ENCODE measurements at places on chromosomes 6 and 20.

GRCh38 chr6:70196531-70196930 is 106.4 kb downstream of the COL9A1 start:
- no peak for DNase-seq

DNA sequence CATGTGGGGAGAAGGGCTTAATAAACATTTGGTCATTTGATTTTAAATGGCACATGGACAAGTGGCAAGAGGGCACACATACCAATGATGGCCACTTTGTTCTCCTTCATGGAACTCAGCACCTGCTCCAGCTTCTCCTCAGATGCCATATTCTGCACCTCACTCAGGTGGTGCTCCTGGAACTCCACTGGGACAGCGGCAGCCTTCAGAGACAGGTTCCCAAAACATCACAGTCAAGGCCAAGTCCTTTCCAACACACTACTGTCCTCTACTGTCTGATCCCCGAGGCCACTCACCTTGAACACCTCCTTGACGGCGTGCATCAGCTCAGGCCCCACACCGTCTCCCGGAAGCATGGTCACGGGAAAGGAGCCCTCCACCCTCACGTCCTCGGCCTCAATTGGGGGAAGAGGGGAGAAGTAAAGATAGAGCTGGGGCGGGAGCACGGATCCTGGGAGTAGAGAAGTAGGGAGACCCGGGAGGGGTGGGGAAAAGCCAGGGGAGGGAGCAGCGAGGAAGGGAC is 591 bp downstream of the IDH3B start:
- no peak for DNase-seq

DNA sequence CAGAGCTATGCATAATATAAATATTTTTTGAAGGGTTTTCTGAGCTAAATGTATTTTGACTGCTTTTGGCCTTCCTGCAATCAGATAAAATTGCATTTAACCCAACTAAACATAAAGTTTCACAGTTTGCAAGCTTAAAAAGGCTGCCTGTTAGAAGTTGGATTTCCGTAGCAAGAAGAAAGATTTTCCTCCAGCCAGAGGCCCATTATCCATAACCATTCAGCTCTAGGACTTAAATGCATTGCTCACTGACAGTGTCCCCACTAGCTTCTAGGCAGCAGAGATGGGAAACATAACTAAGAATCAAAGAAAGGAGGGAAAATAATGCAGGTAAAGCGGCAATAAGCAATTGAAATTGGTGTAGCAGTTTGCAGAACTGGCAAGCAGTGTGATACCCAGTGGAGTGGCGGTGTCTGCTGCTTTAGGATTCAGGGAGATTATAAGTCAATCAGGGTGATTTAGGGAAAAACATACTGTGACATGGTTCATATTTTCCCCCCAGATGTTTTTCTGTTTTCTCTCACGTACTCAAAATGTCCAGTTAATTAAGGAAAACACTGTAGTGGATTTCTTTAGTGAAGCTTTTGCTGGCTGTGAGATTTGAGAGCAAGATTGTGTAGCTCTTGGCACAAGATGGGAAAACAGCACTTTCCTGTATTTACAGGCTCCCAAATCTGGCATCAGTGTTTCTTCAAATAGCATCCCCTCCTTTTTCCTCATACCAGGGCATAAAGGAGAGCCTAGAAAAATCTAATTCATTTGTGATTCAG is 69.1 kb downstream of the CTNNBL1 start:
- no peak for DNase-seq

- no peak for DNase-seq
These were observed 67.4 kb downstream of the TOX2 start for GRCh38 chr20:43982016-43982415.

DNA sequence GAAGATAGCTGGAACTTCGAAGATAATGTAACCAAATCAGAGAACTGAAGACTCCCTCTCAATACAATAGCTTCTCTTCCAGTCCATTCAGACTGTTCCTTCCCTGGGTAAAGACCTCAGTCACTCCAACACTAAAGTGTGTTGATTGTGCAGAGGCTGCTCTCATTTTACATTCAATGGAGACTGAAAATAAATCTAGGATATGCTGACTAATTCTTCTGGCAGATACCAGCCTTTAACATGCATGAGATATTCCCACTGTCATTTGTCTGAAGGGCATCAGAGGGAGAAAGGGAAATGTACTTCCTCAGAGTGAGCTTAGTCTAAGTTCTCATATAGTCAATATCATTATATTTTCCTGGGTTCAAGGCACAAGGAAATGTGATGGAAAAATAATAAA is 166.4 kb upstream of the IRAK1BP1 start:
- DNase-seq: no peak

GRCh38 chr20:32819992-32820697 is 391 bp downstream of the MAPRE1 start:
- DNase-seq: no peak

DNA sequence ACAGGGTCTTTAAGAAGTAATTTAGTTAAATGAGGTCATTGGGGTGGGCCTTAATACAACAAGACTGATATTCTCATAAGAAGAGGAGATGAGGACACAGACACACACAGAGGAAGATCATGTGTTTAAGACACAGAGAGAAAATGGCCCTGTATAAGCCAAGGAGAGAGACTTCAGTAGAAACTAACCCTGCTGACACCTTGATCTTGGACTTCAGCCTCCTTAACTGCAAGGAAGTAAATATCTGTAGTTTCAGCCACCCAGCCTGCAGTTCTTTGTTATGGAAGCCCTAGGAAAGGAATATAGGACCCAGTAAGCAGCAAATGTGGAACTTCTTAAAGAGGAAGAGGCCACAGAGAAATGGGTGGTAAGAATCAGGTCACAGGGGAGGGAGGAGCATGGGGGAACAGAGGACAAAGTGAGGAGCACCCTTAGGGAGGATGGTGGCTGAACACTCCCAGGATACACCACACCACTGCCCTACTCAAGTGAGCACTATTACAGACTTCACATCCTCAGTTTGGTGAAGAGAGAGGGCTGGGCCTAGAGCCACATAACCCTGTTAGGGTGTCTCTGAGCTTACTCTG is 762 bp downstream of the SIRPB1 start:
- DNase-seq: no peak

- no peak for DNase-seq
These were observed 49.7 kb upstream of the STK35 start for GRCh38 chr20:2051946-2052345.

GRCh38 chr20:55160037-55160436 is 684.6 kb downstream of the DOK5 start:
- no peak for DNase-seq

DNA sequence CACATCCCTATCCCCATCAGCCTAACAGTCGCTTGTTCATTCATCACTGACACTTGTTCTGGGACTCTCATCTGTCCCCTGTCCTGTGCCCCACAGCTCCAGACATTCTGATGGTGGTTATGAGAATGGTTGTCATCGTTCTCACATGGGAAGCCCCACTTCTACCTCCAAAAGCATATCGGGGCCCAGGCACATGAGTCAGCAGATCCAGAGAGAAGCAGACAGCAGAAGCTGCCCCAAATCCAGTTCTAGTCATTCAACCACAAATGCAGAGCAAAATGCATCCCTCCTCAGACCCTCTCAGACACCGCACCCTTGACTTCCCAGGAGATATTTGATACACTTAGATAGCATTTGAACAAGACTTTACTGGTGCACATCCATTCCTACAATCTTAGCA is 106.0 kb downstream of the FOXF2 start:
- no peak for DNase-seq

GRCh38 chr6:133315811-133316210 is 74.7 kb downstream of the EYA4 start:
- no peak for DNase-seq

DNA sequence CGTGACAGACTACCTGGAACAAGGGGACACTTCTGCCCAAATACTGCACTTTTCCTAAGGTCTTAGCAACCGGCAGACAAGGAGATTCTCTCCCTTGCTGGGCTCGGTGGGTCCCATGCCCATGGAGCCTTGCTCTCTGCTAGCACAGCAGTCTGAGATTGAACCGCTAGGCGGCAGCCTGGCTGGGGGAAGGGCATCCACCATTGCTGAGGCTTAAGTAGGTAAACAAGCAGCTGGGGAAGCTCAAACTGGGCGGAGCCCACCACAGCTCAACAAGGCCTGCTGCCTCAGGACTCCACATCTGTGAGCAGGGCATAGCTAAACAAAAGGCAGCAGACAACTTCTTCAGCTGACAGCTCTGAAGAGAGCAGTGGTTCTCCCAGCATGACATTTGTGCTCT is 87.8 kb upstream of the ASCC3 start:
- DNase-seq: no peak

- no peak for DNase-seq
These were observed 223.4 kb downstream of the PREX1 start for GRCh38 chr20:48604426-48604825.

DNA sequence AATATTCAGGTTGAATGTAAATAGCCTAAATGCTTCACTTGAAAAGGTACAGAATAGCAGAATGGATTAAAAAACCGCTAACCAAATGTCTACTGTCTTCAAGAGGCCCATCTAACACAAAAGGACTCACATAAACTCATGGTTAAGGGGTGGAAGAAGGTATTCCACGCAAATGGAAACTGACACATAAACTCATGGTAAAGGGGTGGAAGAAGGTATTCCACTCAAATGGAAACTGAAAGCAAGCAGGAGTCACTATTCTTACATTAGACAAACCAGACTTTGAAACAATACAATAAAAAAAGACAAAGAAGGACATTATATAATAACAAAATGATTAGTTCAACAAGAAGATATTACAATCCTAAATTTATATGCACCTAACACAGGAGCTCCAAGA is 38.3 kb upstream of the PKIB start:
- DNase-seq: no peak

GRCh38 chr6:147194652-147195411 is 9.4 kb upstream of the STXBP5 start:
- no peak for DNase-seq

DNA sequence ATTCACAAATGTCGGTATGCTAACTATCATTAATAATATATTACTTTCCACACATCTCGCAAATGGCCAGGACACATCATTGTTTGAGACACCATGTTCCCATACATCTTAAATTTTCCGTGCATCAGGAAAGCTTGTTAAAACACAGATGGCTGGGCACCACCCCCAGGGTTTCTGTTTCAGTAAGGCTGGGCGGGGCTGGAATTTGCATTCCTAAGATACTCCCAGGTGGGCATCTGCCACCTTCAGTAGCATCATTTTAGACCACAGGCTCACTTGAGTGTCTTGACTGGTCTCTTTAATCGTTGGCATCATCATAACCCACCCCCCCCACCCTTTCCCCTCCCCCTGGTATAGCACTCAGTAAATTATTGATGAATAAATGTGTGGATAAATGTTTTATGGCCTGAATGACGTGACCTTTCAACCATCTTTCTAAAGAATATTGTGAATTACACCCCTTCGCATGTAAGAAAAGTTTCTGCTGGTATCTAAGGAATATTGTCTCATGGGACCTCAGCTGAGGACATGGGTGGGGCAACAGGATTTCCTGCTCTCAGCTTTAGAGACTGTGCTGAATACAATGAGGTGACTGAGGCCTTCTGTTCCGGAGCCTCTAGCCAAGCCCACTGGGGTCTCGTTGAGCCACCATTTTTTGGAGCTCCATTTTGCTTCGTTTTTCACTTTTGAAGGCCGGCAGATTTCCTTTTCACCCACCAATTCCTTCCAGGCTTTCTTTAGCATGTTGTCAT is 124.1 kb upstream of the NEDD9 start:
- DNase-seq: no peak

DNA sequence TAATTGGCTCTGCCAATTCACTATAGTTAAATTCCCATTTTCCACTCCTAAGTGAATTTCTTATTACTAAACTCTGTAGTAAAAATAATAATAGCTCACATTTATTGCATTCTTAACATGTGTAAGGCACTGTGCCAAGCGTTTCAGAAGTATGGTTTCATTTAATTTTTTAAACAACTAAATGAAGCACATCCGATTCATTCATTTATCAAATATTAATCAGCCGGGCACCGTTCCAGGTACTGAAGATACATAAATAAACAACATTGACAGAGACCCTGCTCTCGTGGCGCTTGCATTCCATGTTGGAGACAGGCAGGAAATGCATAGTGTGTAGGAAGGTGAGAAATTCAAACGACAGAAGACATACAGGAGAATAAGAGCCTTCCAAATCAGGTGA is 423.2 kb upstream of the JARID2 start:
- DNase-seq: no peak

DNA sequence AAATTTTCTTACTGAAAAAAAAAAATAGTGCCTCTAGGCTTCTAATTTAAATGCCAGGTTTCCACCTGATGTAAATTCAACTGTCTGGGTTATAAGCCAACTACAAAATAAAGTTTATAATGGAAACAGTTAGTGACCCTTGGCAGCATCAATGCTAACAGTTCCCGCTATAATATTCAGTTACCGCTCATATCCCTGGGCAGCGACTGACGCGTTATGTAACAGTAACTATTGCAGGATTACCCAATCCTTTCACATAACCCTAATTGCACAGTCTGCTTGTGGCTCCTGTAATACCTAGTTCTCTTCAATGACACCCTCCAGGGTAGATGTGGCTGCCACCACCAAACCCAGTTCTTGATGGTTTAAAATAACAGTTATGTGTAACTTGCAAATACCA is 208.6 kb downstream of the MOXD1 start:
- DNase-seq: no peak

DNA sequence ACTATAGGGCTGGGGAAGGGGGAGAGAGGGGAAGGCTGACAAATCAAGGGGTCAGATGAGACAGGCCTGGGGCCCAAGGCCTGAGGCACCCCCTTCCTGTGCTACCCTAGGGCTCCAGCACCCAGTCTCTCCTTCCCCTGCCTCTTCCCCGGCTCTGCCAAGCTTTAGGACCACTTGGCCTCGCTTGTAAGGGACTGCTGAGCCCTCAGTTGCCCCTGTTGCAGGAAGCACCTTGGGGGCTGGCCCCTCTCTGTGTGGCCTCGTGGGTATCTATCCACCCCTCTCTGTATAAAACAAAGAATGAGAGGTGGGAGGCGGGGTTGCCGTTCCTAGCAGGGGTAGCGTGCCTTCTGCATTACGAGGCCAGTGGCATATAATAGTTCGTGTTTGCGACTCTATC is 21.4 kb upstream of the SMOC2 start:
- DNase-seq: no peak

- no peak for DNase-seq
These were observed 170.6 kb downstream of the IBTK start for GRCh38 chr6:82076916-82077315.

GRCh38 chr6:25872814-25873213 is 1.2 kb downstream of the SLC17A3 start:
- DNase-seq: no peak

DNA sequence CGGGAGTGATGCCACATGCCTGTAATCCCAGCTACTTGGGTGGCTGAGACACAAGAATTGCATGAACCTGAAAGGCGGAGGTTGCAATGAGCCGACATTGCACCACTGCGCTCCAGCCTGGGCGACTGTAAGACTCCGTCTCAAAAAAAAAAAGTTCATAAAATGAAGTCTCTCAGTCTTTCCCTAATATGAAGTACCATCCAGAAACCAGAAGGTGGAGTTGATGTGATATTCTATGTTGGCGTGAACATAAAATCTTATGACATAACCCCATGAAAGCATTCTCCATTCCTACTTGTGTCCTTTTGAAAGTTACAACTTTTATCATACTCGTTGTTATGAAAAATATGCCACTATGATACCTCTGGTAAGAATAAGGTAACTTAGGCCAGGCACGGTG is 5.7 kb downstream of the SOD2 start:
- no peak for DNase-seq

Measured in cortex of kidney (tissue), 1 donor.